CD8-positive, alpha-beta memory T cell (primary cell): ENCODE measurements at places on chromosomes 3 and 15.

DNA sequence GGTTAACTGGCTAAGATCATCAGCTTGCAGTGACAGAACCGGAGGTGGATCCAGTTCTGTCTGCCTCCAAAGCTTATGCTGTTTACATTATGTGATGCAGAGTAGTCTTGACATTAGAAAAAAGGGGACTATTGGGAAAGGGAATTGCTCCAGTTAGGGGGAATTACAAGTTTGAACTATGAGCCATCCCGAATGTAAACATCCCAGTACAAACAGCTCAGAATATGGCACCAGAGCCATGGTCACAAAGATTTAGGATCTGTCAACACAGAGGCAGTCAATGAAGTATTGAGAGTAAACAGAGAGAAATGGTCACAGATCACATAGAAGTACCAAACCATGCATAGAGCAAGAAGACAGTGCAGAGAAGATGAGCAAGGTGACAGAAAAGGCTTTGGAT, 39.8 kb upstream of the CRTC3 start:
- H3K27ac ChIP-seq = peak overlapping the region; percentile 13
- H3K36me3 ChIP-seq = peaks cover 60% of the 10 kb centered on the region
- no peak for DNase-seq
- no peaks in the 10 kb centered on the region for H3K27me3 ChIP-seq

GRCh38 chr15:67701669-67702068, 123.6 kb upstream of the SKOR1 start:
- no peak overlapping the region for H3K4me3 ChIP-seq
- H3K27me3 ChIP-seq = no peaks in the 10 kb centered on the region
- no peak overlapping the region for H3K27ac ChIP-seq
- no peak for DNase-seq
- no peaks in the 10 kb centered on the region for H3K36me3 ChIP-seq

GRCh38 chr3:113297287-113297686, 85.9 kb downstream of the BOC start:
- no peak overlapping the region for H3K27ac ChIP-seq
- no peaks in the 10 kb centered on the region for H3K4me1 ChIP-seq
- H3K36me3 ChIP-seq = no peaks in the 10 kb centered on the region
- H3K27me3 ChIP-seq = no peaks in the 10 kb centered on the region

DNA sequence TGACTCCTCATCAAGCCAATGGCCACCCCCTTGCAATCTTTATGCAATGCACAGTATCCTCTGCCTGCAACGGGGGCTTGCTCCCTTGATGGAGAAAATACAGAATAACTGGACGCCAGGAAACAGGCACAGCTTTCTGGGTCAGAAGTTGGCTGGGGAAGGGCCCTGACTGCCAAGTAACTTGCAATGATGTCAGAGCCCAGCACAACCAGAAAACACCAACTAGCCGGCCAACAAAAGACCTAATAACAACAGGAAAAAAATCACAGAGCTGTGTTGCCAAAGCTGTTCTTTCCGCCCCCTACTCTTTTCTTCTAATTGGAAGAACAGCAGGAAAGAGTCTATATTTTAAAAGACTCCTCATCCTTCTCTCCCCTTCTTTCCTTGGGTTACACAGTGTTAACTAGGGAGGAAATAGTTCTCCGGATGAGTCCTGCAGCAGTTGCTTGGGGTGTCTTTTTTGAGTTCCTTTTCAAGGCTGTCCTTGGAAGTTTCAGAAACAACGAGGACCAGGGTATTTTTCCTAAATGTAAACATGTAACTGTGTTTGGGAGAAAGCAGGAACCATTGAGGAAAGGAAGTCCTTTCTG, 1.4 kb upstream of the SEMA6D start:
- H3K4me1 ChIP-seq = no peaks in the 10 kb centered on the region
- no peak overlapping the region for H3K4me3 ChIP-seq
- H3K27ac ChIP-seq = no peak overlapping the region
- no peak for DNase-seq
- H3K27me3 ChIP-seq = no peaks in the 10 kb centered on the region

- H3K4me1 ChIP-seq = no peaks in the 10 kb centered on the region
- no peak overlapping the region for H3K4me3 ChIP-seq
- H3K27me3 ChIP-seq = no peaks in the 10 kb centered on the region
- DNase-seq = no peak
These were observed 194.2 kb upstream of the PROK2 start for GRCh38 chr3:71979175-71979574.

DNA sequence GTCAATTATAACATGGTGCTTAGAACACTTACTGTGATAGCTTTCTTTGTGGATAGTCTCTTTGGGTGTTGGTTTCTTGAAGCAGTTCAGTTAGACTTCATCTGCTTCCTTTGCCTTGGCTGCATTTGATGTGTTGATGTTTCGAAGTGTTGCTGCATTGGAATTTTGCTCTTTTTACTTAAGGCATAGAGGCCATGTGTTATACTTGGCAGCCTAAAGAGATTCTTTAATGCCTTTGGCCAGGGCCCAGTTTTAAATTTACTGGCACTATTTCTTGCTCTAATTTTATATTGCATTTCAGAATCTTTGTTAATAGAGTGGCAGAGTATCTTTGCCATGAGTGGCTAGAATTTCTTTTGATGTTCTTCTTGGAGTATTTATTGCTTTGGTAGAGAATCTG, 21.2 kb downstream of the NR1D2 start:
- no peak overlapping the region for H3K27ac ChIP-seq
- peaks cover 6% of the 10 kb centered on the region for H3K36me3 ChIP-seq
- DNase-seq = no peak
- H3K4me1 ChIP-seq = no peaks in the 10 kb centered on the region
- no peak overlapping the region for H3K4me3 ChIP-seq
- no peaks in the 10 kb centered on the region for H3K27me3 ChIP-seq

- DNase-seq = no peak
- H3K27ac ChIP-seq = no peak overlapping the region
- H3K4me3 ChIP-seq = no peak overlapping the region
- H3K27me3 ChIP-seq = peaks cover 78% of the 10 kb centered on the region
These were observed 3.8 kb downstream of the SHOX2 start for GRCh38 chr3:158102242-158103080.

DNA sequence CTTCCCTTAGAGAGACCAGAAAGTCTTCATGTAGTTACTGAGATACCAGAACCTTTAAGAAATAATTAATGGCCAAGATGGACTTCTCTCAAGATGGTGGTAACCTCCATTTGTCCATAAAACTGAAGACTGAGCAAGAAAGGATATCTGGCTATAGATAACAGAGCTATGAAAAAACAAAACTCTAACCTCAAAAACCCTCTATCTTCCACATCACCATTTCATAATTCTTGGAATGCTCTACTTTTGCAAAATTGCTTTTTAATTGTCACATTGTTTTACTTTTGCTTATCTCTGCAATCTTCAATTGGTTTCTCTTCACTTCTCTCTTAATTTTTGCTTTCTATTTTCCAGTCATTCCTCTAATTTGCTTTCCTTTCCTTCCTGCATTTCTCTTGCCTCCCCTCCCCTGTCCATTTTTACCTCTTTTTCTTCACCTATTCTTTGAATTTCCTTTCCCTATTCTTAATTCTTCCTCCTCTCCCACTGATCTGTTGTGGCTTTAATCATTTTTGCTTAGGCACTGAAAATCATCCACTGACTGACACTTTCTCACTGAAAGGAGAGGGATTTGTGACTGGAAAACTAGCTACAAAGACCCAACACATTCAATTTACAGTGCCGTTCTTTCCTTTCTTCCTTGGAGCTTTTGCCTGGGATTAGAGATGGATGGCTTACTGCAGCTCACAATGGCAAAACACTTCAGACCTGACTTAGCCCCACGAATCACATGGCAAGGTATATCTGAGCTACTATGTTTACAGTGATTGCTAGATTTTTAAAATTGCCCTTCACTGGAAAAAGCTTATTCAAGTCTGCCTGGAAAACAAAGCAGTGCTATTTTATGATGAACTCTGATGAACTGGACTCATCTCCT, 242.8 kb downstream of the CHST2 start:
- H3K4me1 ChIP-seq = peaks cover 12% of the 10 kb centered on the region
- H3K36me3 ChIP-seq = no peaks in the 10 kb centered on the region
- H3K27ac ChIP-seq = no peak overlapping the region
- H3K27me3 ChIP-seq = no peaks in the 10 kb centered on the region
- DNase-seq = no peak

DNA sequence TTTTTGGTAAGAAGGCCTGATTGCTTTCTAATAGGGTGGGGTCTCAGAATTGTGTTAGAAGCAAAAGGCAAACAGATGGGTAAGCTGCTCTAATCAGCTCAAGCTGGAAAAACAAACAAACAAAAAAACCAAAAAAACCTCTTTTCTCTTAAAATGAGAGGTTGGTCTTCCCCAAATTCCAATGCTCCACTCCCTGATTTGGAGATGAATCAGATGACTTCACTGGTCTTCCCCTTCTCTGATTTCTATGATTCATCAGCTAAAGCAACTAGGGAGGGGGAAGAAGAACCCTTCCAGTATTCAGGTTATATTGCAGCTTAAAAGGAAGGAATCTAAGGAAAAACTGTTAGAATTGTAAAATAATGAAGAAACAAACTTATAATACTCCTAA, 9.6 kb upstream of the ANXA2 start:
- no peaks in the 10 kb centered on the region for H3K27me3 ChIP-seq
- no peak overlapping the region for H3K4me3 ChIP-seq
- DNase-seq = no peak

DNA sequence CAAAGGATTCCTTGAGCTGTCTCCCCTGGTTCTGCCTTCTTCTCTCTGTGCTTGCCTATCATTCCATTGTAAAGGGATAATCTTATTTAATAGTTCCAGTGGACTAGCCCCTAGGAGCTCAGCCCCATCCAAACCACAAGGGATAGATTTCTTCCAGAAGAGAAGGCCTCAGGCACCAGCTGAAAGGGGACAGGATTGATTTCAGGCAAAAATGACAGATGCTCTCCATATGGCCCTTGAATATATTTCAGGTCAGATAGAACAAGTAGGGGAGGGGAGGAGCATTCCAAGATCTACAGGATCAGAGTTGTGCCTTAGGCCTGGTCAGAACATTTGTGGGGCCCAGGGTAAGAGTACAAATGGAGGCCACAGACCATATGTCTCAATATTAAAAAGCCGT, 85.3 kb downstream of the RPLP1 start:
- H3K27ac ChIP-seq = no peak overlapping the region
- DNase-seq = no peak
- H3K4me1 ChIP-seq = no peaks in the 10 kb centered on the region
- H3K4me3 ChIP-seq = no peak overlapping the region
- H3K27me3 ChIP-seq = no peaks in the 10 kb centered on the region

- no peaks in the 10 kb centered on the region for H3K4me1 ChIP-seq
- H3K27me3 ChIP-seq = no peaks in the 10 kb centered on the region
- no peak for DNase-seq
- H3K27ac ChIP-seq = no peak overlapping the region
- H3K36me3 ChIP-seq = no peaks in the 10 kb centered on the region
These were observed 449.0 kb upstream of the LMCD1 start for GRCh38 chr3:8052659-8053058.

- no peak overlapping the region for H3K27ac ChIP-seq
- H3K36me3 ChIP-seq = no peaks in the 10 kb centered on the region
- no peaks in the 10 kb centered on the region for H3K27me3 ChIP-seq
- H3K4me3 ChIP-seq = no peak overlapping the region
- no peaks in the 10 kb centered on the region for H3K4me1 ChIP-seq
- no peak for DNase-seq
These were observed 23.2 kb downstream of the HAPLN3 start for GRCh38 chr15:88872106-88872505.

- no peak overlapping the region for H3K4me3 ChIP-seq
- DNase-seq = no peak
- no peaks in the 10 kb centered on the region for H3K36me3 ChIP-seq
- H3K27me3 ChIP-seq = no peaks in the 10 kb centered on the region
- no peaks in the 10 kb centered on the region for H3K4me1 ChIP-seq
- peak overlapping the region; percentile 43 for H3K27ac ChIP-seq
These were observed 39.4 kb upstream of the SMAD3 start for GRCh38 chr15:67025719-67026609.

- H3K36me3 ChIP-seq = peaks cover 32% of the 10 kb centered on the region
- peak overlapping the region; percentile 97 for H3K4me3 ChIP-seq
- no peak for DNase-seq
- H3K27ac ChIP-seq = no peak overlapping the region
- no peaks in the 10 kb centered on the region for H3K27me3 ChIP-seq
These were observed 1.5 kb downstream of the SERF2 start for GRCh38 chr15:43793647-43794046.

- H3K4me3 ChIP-seq = no peak overlapping the region
- no peaks in the 10 kb centered on the region for H3K27me3 ChIP-seq
- no peaks in the 10 kb centered on the region for H3K36me3 ChIP-seq
- no peak for DNase-seq
These were observed 150.5 kb upstream of the THBS1 start for GRCh38 chr15:39430389-39430788.

DNA sequence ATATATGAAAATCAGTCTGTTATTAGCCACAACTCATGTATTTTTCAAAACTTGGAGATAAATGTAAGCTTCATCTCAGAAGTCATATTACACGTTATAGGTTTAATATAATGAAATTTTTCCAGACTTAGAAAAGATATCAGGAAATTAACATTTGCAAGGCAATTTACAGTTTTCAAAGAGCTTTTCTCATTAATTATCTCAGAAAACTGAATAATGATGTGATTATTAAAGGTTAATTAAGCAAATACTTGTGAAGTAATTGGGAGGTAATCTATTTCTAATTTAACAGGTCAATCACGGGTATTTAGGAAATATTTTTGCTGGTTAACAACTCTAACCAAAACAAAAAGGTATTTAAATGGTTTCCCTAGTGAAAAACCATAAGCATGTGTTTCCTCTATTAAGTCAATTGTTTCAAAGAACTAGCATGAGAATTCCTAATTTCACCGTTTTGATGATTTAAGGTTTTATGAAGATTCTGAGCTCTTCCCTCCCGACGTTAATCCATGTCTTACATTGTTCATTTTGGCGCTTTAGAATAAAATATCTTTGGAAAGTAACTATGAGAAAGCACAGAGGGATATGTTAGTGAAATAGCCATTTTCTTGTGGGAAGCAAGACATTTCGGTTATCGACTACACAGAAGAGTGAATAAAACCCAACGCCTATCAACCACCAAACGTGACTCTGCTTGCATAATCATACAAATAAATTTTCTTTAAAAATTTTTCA, 1.5 kb upstream of the NEO1 start:
- no peaks in the 10 kb centered on the region for H3K27me3 ChIP-seq
- DNase-seq = no peak
- H3K4me3 ChIP-seq = no peak overlapping the region
- H3K27ac ChIP-seq = no peak overlapping the region

- DNase-seq = no peak
- no peak overlapping the region for H3K4me3 ChIP-seq
- H3K27ac ChIP-seq = no peak overlapping the region
- H3K36me3 ChIP-seq = no peaks in the 10 kb centered on the region
- H3K4me1 ChIP-seq = no peaks in the 10 kb centered on the region
These were observed 78.2 kb downstream of the FAIM start for GRCh38 chr3:138686771-138687221.

- no peak overlapping the region for H3K27ac ChIP-seq
- H3K4me3 ChIP-seq = no peak overlapping the region
- no peaks in the 10 kb centered on the region for H3K36me3 ChIP-seq
- no peaks in the 10 kb centered on the region for H3K4me1 ChIP-seq
These were observed 115.9 kb upstream of the LPP start for GRCh38 chr3:188037965-188038581.

- no peak for DNase-seq
- H3K27ac ChIP-seq = no peak overlapping the region
These were observed 71.9 kb upstream of the GOLGA8B start for GRCh38 chr15:34655326-34655725.

- no peaks in the 10 kb centered on the region for H3K4me1 ChIP-seq
- no peaks in the 10 kb centered on the region for H3K36me3 ChIP-seq
- DNase-seq = no peak
- H3K4me3 ChIP-seq = no peak overlapping the region
- H3K27ac ChIP-seq = no peak overlapping the region
These were observed 374.3 kb downstream of the MAGI1 start for GRCh38 chr3:65664446-65664845.
